ENCODE measurements at places on chromosomes 12 and 14.

DNA sequence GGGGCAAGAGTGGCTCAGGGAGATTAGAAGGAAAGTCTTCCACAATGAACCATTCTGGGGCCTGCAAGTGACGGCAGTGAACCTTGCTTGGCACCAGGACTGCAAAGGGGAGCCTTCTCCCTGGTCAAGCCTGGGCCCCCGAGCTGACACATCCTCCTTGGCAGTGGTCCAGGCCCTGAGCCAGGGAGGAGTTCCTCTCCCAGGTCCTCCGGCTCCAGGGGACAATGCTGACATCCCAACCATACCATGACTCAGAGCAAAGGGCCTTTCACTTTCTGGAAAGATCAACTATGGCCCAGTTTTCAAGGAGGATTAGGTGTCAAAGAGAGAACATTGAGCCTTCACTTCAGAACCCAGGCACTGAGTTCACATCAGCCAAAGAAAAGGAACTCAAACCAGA lies 756.5 kb upstream of the TBX3 start:
- no peak for DNase-seq

GRCh38 chr12:39906237-39906636 lies 199.6 kb downstream of the SLC2A13 start:
- no peak for DNase-seq

GRCh38 chr14:69366069-69366468 lies 32.0 kb downstream of the ERH start:
- no peak for DNase-seq

GRCh38 chr12:112297188-112297587 lies 85.0 kb downstream of the HECTD4 start:
- DNase-seq = no peak
